ENCODE measurements at places on chromosomes 11 and 22. TPM values are rescaled to one million over a fixed set of nuclear protein-coding genes. Genes with fewer than 3 reads are reported as not detected.

Gene VPREB1
- total RNA-seq, result not detected

Gene NPTXR
- 1.3 TPM for total RNA-seq

Gene TRPM5
- total RNA-seq, result not detected

Gene BDNF
- total RNA-seq, result 8.1 TPM

Gene ZNRD2
- 27.2 TPM for total RNA-seq

Gene GLYATL1
- total RNA-seq, result not detected

Gene OR5D16
- total RNA-seq, result not detected

Gene GRM5
- total RNA-seq, result not detected

Gene SPDYC
- not detected for total RNA-seq

Gene LMO1
- total RNA-seq, result not detected

DNA sequence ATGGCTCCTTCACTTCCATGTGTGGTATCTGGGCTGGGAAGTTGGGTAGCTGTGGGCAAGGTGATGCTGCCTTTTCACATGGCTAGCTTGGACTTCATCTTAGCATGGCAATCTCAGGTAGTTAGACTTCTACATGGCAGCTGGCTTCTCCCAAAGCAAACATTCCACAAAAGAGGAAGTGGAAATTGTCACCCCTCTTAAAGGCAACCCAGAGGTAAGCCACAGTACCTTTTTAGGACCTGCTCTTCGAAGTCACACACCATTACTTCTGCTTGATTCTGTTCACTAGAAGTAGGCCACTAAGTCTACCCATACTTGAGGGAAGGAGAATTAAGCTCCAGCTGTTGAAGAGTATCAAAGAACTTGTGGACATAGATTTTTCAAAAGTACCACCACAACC is 25.9 kb downstream of the TUG1 start:
- DNase-seq, result no peak

- DNase-seq, result no peak
Observed at GRCh38 chr22:27709919-27710675, 91.5 kb downstream of the MN1 start.

DNA sequence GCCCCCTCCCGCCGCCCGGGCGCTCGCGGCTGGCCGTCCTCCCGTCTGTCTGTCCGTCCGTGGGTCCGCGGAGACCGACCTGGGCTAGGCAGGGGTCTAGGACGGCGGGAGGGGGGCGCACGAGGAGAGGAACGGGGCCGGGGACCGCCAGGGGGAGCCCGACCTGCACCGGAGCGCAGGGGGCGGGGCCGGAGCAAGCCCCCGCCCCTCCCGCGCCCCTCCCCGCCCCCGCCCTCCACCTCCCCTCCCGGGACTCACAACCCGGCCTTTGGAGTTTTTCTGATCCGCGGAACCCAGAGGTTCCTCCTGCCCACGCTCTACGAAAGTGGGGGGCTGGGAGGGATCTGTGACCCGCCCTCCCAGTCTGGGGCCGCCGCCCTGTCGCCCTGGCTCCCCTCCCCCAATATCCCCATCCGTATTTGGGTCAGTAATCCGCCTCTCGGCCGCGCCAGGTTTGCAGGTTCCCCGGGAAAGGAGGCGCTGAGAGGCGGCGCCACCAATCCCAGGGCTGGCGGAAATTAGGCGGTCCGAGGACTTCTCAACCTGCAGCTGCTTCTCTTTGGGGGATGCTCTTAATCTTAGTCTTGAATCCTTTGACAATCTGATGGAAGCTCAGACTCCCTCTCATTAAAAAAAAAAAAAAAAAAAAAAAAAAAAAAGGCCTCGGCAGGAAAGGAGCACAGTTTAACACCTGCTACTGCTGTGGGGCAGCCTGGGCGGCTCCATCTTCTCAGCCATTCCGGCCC is 925 bp upstream of the KCNJ11 start:
- no peak for DNase-seq

DNA sequence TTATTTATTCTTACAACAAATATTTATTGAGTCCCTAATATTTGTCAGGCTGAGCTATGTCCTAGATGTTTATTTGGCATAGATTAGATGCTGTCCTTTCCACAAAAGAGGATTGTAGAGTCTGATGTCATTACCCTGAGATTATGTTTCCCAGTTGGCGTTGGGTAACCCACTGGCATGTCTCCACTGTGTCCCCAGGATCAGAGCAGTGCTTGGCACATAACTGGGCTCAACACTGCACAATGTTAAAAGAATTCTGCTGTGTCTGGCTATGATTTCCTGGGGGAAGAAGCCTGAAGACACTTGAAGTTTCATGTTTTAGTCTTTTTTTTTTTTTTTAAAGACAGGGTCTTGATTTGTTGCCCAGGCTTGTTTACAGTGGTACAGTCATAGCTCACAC is 4.0 kb downstream of the RCN1 start:
- DNase-seq, result peak; percentile 34

DNA sequence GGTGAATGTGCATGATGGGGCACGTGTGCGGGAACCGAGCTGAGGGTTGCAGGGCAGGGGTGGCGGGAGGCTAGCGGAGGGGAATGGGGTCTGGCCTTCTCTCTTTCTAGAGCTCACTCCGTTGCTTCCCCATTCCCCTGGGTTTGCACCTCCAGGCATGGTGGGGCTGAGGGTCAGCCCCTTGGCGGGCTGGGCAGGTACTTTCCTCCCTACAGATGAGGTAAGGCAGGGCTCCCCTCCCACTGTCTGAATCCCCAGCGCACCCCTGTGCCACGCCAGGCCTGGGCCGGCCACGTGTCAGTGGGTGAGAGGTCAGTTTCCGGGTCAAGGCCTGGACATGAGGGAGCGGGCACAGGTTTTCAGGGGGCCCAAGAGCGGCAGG is 8.9 kb downstream of the SUSD2 start:
- no peak for DNase-seq

GRCh38 chr11:35073691-35074419 is 65.1 kb upstream of the CD44 start:
- DNase-seq, result no peak

- peak; percentile 95 for DNase-seq
Observed at GRCh38 chr11:122038543-122038942, 77.5 kb downstream of the BLID start.

GRCh38 chr11:11931461-11932055 is 76.9 kb downstream of the DKK3 start:
- DNase-seq, result peak; percentile 83

- DNase-seq, result no peak
Observed at GRCh38 chr11:106497822-106498221, 420.4 kb downstream of the AASDHPPT start.

DNA sequence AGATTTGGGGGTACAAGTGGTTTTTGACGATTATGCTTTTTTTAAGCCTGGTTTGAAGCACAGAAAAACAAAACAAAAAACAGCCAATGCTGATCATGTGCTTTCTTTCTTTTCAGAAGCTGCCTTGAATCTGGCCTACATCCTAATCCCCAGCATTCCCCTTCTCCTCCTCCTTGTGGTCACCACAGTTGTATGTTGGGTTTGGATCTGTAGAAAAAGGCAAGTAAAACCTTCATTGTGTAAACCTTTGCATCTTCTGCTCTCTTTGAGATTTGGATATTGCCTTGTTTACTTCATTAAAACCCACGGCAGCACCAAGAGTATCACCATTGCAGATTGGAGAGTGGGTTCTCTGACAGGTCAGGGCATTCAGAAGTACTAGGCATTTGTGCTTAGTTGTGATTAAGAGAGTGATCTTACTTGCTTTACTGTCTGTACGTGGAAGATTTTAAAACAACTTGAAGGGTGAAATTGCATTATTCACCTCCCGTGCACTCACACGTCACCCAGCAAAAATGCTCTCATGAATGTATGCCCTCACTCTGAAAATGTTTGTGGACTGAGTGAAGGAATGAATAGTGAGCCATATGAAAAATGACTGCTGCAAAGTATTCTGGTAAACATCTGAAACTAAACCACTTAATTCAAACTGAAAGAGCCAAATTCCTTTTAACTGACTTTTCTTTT is 17.0 kb downstream of the LAYN start:
- peak; percentile 97 for DNase-seq

GRCh38 chr11:13221722-13222121 is 55.9 kb upstream of the BMAL1 start:
- no peak for DNase-seq

- DNase-seq, result no peak
Observed at GRCh38 chr22:31579835-31580242, 82.2 kb downstream of the PISD start.

GRCh38 chr11:1353383-1354124 is 36.2 kb upstream of the BRSK2 start:
- no peak for DNase-seq

DNA sequence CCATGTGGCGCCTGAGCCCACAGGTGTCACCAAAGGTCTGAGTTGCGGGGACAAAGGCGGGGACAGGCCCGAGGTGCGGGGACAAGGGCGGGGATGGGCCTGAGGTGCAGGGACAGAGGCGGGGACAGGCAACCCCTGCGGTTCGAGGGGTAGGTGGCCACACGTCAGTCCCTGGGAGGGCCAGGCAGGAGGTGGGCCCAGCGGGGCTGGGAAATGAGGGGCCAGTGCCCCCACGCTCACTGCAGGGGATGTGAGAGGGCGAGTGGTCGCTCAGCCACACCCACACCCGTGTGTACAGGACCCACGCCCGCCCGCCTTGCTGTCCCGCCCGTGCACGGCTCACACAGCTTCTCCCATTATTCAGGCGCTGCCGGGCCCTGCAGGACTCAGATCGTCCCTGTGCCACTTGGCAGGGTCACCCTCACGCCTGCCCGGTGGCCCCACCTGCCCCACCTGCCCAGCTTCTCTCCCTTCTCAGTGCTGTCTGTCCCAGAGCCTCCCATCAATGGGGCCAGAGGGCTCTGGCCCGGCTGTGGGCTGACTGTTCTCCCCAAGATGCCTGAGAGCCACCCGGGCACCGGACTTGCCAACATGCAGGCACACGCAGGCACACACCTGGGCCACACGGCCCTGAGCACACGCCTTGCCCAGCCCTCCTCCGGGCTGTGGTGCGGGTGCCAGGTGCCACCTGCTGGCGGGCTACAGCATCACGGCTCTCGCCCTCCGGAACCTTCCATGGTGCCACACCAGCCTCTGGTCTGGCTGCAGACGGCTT is 14.2 kb upstream of the MUC6 start:
- peak; percentile 52 for DNase-seq

DNA sequence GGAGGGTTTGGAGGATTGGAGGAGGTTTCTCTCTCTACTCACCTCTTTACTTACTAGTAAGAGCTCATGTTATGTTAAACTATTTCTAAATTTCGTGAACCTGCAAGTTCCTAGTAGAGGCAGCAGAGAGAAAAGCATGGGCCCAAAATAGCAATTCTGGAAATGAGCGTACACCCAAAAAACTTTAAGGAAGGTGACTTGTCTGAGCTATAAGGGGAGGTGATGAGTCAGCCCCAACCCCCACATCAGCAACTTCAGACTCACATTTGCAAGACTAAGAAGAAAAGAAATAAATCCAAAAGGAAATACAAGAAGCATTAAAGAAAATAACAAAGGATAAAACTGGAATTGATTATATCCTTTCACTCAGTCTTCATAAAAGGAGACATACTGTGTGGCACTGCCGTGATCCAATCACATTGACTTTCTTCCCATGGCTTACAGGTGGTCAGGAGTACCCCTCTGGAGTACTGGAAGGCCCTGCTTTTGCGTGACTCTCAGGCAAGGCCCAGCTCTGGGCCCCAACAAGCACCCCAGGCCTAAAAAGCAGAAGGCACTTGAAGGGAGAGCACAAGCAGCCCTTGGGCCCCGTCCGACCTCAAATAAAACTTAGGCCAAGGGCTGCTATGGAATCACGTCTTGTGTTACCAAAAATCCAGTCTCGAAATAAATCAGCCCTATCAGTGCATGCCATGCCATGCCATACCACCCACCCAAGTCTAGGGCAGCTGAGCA is 14.3 kb downstream of the PACSIN2 start:
- DNase-seq, result peak; percentile 61

GRCh38 chr22:19059481-19060278 is 62.5 kb downstream of the DGCR2 start:
- no peak for DNase-seq

DNA sequence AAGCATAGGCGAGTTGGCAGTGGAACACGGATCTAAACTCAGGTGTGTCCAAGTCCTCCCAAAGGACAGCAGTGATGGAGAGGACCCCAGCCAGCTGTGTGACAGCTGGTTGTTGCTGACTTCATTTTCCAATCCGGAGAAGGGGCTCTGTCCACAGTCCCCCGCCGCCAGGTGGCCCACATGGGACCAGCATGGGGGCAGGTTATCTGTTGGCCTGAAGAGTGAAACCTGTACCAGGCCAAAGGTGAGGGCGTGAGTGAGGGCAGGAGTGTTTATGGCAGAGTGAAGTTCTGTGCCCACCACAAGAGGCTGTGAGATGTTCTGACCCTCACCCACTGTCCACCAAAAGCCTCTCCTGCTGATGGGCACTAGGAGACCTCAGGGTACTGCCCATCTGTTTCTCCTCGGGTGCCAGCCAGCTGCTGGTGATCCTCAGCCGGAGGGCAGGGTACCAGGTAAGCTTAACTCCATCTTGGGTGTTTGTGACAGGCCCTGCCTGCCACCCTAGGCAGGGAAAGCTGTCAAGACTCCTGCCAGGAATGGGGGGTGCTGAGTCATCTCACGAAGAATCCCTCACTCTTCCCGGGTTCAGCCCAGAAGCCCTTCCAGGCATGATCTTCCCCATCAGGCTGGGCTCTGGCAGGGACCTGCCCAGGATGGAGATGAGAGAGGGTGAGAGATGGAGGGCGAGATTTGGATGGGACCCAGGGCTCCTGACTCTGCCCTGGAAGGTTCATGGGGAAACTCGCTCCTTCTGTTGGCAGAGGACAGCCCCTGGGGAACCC is 15.5 kb upstream of the TAB1 start:
- DNase-seq, result peak; percentile 36

DNA sequence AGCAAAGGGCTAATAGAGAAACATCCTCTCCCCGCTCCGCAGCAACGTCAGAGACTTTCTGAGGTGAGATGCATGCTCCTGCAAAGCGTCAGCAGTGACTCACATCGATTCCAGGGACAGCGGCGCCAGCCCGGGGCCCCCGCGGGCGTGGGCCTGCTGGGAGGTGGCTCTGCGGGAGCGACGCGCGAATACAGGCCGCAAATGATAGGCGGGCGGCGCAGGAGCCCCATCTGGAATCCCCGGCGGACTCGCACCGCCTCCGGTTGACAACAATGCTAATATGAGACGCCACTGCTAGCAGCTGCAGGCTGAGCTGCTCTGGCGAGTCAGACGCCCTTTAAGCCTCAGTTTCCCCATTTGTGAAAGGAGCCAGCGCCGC is 557 bp downstream of the RANGAP1 start:
- peak; percentile 81 for DNase-seq

DNA sequence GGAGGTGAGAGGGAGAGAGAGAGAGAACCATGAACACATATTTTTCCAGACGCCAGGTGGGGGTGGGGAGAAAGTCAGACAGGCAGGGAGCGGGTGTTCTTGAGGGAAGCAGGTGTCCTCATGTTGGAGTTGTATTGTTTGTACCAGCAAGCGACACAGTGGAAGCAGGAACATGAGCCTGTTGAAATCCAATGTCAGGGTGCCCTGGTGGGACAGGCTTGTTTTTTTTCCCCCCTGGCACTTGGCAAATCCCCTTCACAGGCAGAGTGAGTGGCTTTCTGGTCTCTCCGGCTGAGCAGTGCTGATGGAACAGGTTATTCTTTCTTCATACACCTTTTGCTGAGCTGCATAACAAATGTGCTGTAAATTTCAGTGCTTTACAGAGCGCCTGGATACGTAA is 125.6 kb downstream of the GRIK4 start:
- no peak for DNase-seq
